H54 (cell line): ENCODE measurements at places on chromosomes 1 and 21.

DNA sequence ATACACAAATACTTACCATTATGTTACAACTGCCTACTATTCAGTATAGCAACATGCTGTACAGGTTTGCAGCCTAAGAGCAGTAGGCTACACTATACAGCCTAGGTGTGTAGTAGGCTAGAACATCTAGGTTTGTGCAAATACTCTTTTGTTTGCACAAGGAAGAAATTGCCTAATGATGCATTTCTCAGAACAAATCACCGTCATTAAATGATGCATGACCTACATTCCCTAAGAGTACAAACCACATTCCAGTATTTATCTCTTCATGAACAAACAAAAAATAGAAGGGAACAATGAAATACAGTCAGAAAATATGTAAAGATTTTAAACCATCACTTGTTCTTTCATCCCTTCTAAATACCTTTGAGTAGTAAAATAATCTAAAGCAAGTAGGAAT, 109.7 kb upstream of the HP1BP3 start:
- DNase-seq: no peak

DNA sequence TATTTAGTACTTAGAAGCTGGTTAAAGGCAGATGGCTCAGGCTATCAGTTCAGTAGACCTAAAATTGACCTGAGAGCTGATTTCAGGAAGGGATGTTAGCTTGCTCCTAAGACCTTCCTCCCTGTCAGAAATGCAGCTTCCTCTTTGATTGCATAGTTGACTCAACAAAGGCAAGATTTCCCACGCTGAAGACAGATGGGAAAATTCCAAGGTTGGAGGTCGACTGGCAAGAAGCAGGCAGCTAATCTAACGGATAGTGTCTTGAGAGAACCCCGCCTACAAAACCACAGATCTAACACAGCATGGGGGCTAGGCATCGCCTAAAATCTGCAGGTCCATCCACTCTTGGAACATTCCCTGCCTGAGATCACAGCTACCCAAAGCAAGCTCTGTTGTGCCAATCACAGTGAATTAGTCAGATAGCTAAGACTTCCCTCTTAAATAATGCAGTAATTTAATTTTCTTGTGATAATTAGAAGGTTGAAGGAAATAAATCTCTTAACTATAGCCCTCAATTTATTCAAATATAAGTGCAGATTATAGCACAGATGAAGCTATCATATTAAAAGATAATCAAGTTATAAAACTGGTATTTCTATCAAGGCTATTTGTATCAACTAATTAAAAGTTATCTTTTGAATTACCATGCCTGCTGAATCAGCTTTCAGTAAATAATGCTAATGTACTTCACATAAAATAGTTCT, 357.8 kb upstream of the SGIP1 start:
- DNase-seq: no peak

DNA sequence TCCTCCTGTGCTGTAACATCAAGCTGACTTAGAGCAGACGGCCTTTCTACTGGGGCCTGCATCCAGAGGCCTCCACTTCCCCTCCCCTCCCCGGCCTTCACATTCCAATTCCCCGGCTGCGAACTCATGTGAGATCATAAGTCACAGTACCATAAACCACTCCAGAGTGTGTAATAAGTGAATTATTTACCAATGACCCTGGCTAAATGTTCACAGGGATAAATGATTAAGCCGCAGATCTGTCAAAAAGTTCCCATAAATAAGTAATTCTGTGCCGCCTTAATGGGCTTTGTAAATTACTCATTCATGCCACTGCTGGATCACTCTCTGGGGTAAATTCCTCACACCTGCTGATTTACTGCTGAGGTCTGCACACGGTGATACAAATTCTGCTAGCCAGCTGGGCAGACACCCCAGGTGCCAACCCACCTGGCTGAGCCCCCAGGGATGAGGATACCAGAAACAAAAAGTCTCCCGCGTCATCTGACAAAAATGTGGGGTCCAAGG, 27.4 kb upstream of the KIRREL1 start:
- DNase-seq: no peak

GRCh38 chr1:214844319-214844718, 238.2 kb upstream of the KCNK2 start:
- no peak for DNase-seq

DNA sequence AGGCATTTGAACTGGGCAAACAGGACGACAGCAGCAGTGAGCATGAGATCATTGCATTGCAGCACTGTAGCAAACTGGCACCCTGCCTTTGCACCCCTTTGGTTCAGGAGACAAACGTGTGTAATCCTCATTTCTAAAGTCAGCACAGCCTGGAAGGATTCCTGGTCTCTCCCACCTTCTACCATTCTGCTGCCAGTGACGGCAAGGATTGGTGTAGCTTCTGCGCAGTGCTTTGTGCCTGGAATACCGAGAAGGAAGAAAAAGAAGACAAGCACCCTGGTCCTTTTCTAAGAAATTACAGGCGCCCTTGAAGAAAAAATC, 805.3 kb downstream of the USP25 start:
- peak; percentile 40 for DNase-seq

- DNase-seq: no peak
These were observed 23.5 kb downstream of the COL6A1 start for GRCh38 chr21:46005081-46005480.

DNA sequence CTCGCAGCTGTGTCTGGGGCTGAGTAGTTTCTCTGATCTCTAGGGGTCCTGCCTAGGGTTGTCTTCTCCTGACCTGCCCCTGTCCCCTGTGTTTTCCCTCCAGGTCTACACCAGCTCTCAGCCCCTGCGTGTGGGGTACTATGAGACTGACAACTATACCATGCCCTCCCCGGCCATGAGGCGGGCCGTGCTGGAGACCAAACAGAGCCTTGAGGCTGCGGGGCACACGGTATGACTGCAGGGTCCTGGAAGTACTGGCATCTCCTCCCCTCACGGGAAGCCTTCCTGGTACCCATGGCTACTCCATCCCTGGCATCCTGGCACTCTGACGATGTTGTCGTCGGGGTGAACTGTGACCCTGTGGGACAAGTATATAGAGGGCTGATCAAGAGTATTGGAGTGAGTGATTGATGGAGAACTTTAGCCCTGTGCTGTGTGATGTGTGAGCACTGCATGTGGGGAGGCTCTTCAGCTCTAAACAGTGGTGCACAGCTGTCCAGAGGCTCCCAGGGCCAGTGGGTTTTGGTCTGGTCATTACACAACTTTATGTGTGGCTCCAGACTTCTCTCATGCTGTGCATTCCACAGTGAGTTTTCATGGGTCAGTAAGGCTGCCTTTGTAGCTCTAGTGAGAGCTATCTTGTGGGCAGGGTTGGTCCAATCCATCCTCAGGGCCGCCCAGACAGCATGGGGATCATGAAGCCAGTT, 14.4 kb downstream of the FAAH start:
- DNase-seq: no peak

GRCh38 chr1:36636206-36636605, 153.5 kb upstream of the CSF3R start:
- no peak for DNase-seq

DNA sequence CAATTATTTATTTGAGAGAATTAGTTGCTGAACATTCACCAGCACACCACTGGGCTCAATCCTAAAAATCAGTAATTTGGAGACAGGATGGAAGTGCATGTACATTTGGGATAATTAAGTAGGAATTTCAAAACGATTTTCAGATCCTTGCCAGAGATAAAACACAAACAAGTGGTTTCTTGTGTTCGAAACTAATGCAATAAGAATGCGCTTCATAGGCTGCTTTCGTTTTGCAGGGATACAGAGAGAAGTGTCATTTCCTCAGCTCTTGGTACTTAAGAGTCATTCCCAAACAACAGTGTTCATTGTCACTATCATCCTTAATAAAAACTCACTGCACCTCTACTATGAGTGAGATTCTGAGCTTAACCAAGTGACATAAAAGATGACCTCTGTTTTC, 20.6 kb upstream of the USP24 start:
- DNase-seq: peak; percentile 43

DNA sequence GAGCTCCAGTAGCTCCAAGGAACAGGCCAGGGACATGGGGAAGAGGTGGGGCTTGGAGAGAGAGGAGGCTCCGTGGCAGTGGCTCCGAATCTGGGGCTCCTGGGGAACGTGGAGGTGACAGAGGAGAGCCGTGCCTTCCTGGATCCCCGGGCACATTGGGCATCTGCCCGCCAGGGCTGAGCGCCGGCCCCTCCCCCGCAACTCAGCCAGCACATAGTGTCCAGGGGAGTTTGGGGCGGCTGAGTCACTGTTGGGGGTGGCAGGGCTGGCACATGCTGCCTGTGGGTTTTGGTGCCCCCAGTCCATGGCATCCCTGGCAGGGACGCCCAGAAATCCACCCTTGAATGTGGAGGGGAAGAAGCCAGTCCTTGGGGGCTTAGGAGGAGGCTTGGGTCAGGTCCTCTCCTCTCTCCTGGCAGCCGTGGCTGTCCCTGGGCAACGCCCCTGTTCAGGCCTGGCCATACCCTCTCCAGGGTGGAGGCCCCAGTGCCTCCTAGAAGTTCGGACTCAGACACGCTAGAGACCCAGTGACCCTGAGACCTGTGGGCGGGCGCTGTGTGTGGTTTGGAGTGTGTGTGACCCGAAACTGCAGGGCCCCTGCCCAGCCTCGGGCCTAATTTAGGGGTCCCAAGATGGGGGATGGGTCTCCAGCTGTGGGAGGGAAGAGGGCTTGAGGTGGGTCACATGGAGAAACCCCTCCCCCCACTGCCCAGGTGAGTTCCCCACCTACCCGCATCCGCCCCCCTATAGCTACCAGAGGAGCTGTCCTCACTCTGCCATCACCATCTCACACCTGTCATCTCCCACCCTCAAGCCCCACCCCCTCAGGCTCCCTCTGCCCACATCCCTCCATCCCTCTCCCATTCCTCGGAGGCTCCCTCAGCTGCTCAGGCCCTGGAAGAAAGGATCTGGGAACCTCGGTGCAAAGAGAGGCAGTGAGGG, 1.6 kb downstream of the HSPB7 start:
- DNase-seq: no peak

DNA sequence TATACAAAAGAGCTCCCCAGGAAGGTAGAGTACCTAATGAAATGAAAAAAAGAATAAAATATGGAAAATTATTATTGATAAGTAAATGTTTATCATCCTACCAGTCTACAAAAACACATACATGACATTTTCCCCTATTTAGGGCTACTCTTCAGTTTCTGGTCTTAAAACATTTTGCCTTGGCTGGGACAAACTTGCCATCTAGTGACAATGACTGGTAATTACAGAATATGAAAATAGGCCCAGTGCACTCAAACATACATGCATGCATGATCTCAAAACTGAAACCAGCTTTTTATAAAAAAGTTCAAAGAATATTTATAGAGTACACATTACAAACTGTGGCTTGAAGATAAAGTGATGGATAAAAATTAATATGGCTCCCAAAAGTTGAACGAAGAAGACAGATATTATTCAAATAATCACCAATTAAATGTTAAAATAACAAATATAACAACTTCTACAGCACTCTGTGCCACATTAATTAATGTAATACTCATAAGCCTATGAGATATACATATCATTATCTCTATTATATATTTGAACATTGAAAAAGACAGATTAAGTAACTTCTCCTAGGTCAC, 10.5 kb upstream of the RNPC3 start:
- DNase-seq: no peak

GRCh38 chr1:243850452-243851256, 611 bp upstream of the AKT3 start:
- DNase-seq: peak; percentile 61

- DNase-seq: no peak
These were observed 2.0 kb downstream of the GFI1 start for GRCh38 chr1:92484472-92485380.

GRCh38 chr1:43835082-43836021, 98.2 kb upstream of the ARTN start:
- DNase-seq: peak; percentile 67

GRCh38 chr21:15373941-15374340, 309.1 kb upstream of the NRIP1 start:
- DNase-seq: no peak

- DNase-seq: peak; percentile 69
These were observed 35.2 kb downstream of the RRP1 start for GRCh38 chr21:43824333-43825241.

DNA sequence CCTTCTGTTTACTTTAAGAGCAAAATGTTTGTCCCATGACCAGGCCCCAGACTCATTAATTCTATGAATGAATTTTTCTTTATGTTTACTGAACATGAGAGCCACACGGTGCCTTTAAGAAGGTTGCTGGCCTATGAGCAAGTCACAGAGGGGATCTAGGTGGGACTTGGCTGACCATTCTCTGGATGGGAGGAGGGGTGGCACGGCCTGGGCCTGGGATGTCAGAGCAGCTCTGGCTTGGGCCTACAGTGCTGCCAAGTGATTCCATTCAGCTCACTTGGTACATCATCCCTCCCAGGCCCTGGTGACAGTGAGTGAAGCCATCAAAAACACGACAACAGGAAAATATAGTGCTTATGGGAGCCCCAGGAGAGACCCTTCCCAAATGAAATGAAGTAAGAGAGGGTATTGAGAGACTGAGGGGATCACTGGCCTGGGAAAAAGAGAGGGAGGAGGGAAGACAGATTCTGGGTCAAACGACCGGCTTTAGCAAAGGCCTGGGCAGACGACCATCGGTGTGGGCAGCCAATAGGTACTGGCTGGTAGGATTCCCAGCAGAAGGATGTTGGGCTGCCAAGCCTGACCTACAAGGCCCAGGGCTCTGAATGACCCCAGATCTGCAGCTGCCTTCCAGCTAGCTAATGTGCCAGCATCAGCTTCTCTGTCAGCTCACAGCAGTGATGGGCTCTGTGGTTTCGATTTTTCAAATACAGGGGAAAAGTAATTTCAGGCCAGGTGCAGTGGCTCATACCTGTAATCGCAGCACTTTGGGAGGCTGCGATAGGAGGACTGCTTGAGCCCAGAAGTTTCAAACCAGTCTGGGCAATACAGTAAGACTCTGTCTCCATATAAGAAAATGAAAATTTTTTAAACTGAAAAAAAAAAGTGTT, 3.3 kb downstream of the TMEM53 start:
- DNase-seq: no peak
